ENCODE measurements at places on chromosomes 6 and 20.

DNA sequence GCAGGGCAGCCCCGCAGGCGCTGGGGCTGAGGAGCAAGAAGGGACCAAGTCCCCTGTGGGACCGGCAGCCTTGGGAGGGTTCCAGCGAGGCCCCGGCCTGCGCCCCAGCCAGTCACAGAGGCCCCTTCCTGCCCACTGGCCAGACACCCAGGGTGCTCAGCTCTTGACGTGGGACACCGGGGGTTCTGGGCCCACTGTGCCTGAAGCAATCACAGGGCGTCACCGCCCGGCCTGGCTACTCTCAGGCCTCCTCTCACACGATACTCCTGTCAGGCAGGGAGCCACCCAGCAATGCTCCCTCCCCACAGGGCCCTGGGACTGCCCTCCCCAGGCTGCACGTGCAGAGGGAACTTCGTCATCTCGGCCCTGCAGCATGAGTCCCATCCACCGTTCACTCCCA lies 14.5 kb downstream of the TAF4 start:
- no peak for DNase-seq

DNA sequence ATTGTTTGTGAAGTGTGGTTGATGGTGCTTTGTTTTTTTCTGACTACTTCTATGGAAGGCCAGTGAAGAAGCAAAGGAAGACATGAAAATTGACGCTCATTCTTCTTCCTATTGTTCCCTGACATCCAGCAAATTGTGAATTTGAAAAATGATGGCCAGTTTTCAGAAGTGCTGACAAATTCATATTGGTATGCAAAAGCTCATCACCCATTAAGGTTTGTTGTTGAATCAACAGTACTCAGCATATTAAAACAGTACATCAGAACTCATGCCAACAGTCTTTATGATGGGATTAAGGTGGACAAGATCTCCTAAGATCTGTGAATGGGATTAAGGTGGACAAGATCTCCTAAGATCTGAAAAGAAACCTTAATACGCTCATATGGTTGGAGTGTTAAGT lies 1.0 kb upstream of the MTG2 start:
- no peak for DNase-seq

- peak; percentile 72 for DNase-seq
Observed at GRCh38 chr6:75268121-75268987, 16.2 kb downstream of the TMEM30A start.

DNA sequence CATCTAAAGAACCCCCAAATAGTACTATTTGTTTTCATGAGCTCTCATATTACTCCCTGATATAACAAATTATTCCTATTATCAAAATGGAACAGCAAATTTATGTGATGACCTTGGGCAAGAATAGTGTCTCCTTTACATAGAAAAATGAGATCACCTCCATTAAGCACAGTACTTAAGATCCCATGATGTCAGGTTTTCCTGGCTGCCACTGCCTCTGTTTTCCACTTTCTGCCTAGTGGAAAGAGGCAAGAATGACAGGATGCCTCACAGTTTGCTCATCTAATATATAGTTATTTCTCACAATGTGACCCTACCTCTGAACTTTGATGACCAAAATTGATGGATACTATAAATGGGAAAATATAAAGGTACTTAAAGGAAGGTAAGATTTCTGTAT lies 260.1 kb upstream of the SGK1 start:
- DNase-seq: peak; percentile 18

DNA sequence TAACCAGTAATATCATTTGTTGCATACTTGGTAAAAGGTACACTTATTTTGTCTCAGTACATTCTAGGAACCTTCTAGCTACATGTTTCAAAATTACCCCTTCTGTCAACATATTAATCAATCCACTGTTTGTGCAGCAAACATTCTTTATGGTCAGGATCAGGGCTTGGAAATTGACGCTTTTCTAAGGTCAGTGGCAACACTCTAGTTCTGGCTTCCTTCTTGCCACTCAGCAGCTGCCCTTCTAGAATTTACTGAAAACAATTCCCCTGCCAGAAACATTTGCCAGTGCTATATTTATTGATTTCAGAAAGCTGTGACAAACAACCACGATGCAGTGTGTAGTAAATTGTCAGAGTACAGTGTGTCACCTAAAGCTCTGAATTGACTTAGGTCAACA lies 84.7 kb upstream of the FBXL4 start:
- no peak for DNase-seq

- no peak for DNase-seq
Observed at GRCh38 chr6:19605624-19606023, 231.5 kb upstream of the ID4 start.
